ENCODE measurements at places on chromosomes 1 and 21. TPM values are rescaled to one million over a fixed set of nuclear protein-coding genes. Genes with fewer than 3 reads are reported as not detected.

KAZN gene
- 34.1 TPM for polyA plus RNA-seq

GNPAT gene
- polyA plus RNA-seq, result 61.4 TPM

IRF6 gene
- polyA plus RNA-seq, result 23.7 TPM

PTPRF gene
- 203 TPM for polyA plus RNA-seq

YARS1 gene
- polyA plus RNA-seq, result 60.3 TPM

MTARC2 gene
- polyA plus RNA-seq, result 47.5 TPM

SLAMF9 gene
- polyA plus RNA-seq, result not detected

HPCAL4 gene
- 1.7 TPM for polyA plus RNA-seq

Data from right renal pelvis (tissue), 4 donors.